ENCODE measurements at places on chromosomes 13 and 19. TPM values are rescaled to one million over a fixed set of nuclear protein-coding genes. Genes with fewer than 3 reads are reported as not detected.

C19orf33 gene
- 126 TPM for total RNA-seq

HIPK4 gene
- total RNA-seq = 0.07 TPM

ZNF583 gene
- total RNA-seq = 11.8 TPM

MPHOSPH8 gene
- total RNA-seq = 21.6 TPM

RPS15 gene
- total RNA-seq = 1,885 TPM

GNG7 gene
- 1.2 TPM for total RNA-seq

KLHL1 gene
- 0.96 TPM for total RNA-seq

ADM5 gene
- total RNA-seq = 0.12 TPM

TMEM143 gene
- 5.3 TPM for total RNA-seq

UHRF1 gene
- 5.1 TPM for total RNA-seq

GPR18 gene
- not detected for total RNA-seq

MICOS13 gene
- total RNA-seq = 38.2 TPM

Data from hepatocyte (in vitro differentiated cells).